CD4-positive, alpha-beta T cell (primary cell): ENCODE measurements at places on chromosomes 5 and 9. TPM values are rescaled to one million over a fixed set of nuclear protein-coding genes. Genes with fewer than 3 reads are reported as not detected.

GRCh38 chr5:56026863-56027300 lies 32.1 kb upstream of the IL6ST start:
- DNase-seq = no peak
- H3K4me1 ChIP-seq = no peaks in the 10 kb centered on the region
- H3K4me3 ChIP-seq = no peak overlapping the region
- no peaks in the 10 kb centered on the region for H3K36me3 ChIP-seq
- H3K27me3 ChIP-seq = no peaks in the 10 kb centered on the region
- no peak overlapping the region for H3K27ac ChIP-seq

- H3K4me1 ChIP-seq = no peaks in the 10 kb centered on the region
- no peak overlapping the region for H3K27ac ChIP-seq
- no peak for DNase-seq
- no peak overlapping the region for H3K4me3 ChIP-seq
- H3K27me3 ChIP-seq = peaks cover 6% of the 10 kb centered on the region
- no peaks in the 10 kb centered on the region for H3K36me3 ChIP-seq
These were observed 15.7 kb downstream of the PIP5K1B start for GRCh38 chr9:68720656-68721313.

OLFM1 gene
- not detected for total RNA-seq

GPR150 gene
- 0.75 TPM for total RNA-seq

HTR4 gene
- not detected for total RNA-seq

ENTPD2 gene
- total RNA-seq = not detected

- no peak for DNase-seq
- no peaks in the 10 kb centered on the region for H3K36me3 ChIP-seq
- no peak overlapping the region for H3K4me3 ChIP-seq
- no peaks in the 10 kb centered on the region for H3K27me3 ChIP-seq
- H3K27ac ChIP-seq = no peak overlapping the region
These were observed 153.2 kb upstream of the EGFLAM start for GRCh38 chr5:38105231-38105570.

GRCh38 chr5:146697211-146697610 lies 181.2 kb upstream of the GPR151 start:
- DNase-seq = no peak
- H3K27ac ChIP-seq = no peak overlapping the region
- no peaks in the 10 kb centered on the region for H3K4me1 ChIP-seq

DNA sequence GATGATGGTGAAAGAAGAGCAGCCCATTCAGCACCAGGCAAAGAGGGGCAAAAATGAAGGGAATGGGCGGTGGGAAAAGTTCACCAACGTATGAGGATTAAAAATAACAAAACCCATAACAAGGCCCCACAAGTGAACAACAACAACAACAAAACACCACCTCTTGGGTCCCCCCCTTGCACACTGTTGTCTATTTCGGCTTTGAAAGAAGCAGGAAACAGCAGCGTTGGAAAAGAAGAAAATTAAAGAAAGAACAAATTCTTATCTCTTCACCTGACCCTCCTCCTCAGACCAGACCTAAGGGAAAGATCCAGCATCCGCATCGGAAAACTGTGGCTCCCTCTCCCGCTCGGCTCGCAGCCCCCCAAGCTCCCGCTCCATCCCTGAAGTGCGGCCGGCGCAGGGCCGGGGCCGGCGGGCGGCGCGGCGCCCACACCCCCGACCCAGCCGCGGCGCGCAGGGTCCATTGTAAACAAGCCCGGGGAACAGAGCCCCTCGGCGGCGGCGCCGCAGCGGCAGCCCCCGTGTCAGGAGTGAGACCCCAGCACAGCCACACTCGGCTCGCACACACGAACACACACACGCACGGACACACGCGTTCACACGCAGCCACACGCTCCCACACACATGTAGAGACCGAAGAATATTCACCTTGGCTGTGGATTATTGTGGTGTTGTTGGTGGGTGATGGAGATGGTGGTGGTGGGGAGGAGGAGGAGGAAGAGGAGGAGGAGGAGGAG lies 535 bp downstream of the RFX3 start:
- H3K27me3 ChIP-seq = no peaks in the 10 kb centered on the region
- peak overlapping the region; percentile 82 for H3K4me3 ChIP-seq
- H3K36me3 ChIP-seq = no peaks in the 10 kb centered on the region
